ENCODE measurements at places on chromosomes 11 and 22.

DNA sequence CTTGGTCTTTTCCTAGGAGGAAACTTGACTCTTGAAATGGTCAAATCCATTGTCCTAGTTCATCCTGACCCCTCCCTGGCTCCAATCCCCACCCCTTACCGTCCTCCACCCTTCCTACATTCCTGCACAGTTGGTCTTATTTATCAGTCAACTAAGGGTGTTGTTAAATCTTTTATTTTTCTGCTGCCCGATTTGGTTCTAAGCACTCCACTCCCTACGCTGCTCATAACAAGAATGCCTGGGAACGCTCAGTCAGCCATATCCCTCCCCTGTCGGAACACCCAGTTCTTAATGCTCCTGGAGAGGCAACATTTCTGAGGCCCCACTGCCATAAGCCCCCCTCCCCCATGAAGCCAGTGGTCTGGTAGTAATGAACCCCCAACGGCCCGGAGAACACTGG, 9.7 kb downstream of the EHF start:
- DNase-seq, result no peak

GRCh38 chr11:81673001-81673400, 1060.7 kb downstream of the FAM181B start:
- DNase-seq, result no peak

DNA sequence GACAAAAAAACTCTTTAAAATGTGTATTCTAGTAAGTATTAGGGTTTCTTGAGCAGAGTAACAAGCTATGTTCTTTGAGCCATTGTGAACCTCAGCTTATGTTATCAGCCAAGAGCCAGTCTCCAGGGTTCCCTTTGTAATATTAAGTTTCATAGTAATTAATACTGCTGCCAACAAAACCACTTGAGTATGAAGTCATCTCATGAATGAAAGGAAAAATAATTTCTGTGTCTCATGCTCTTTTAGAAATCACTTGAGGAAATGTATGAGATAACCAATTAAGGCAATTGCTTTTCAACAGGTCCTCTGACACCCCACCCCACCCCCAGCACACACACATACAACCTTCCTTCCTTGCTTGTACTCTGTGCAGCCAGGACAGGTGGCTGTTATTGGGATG, 59.9 kb downstream of the BBOX1 start:
- DNase-seq, result no peak

GRCh38 chr22:17777005-17777716, 2.9 kb upstream of the BID start:
- peak; percentile 35 for DNase-seq

GRCh38 chr11:60498399-60498798, 5.8 kb downstream of the MS4A12 start:
- DNase-seq, result no peak

DNA sequence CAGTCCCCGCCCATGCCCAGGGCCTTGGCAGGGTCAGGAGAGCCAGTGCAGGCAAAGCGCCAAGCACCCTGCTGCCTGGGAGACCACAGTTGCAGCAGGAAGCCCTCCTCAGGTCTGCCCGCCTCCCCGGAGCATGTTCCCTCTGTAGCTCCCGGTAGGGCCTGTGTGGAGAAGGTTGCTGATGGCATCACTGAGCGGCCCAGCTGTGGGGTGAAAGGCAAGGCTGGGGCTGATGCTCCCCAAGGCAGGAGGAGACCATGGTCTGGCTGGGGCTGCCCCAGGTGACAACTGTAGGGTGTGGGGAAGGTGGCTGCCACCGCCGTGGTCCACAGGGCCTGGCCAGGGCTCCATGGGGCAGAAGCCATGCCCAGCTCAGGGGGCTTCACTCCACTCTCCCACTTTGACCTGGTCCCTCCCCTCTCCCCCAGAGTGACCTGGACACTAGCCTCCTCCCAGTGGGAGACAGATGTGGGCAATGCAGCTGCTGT, 53.0 kb downstream of the CDKN1C start:
- DNase-seq, result no peak
